ENCODE measurements at places on chromosomes 2 and 18. TPM values are rescaled to one million over a fixed set of nuclear protein-coding genes. Genes with fewer than 3 reads are reported as not detected.

Gene AQP4
- 3.3 TPM for total RNA-seq

Gene RTKN
- total RNA-seq, result 45.1 TPM

Gene C2orf80
- total RNA-seq, result not detected

Gene MEP1B
- total RNA-seq, result not detected

Gene AUP1
- 110 TPM for total RNA-seq

Gene EGR4
- not detected for total RNA-seq

Gene POMC
- 23.3 TPM for total RNA-seq

Gene VWC2L
- total RNA-seq, result not detected

Gene TMEM17
- 2.6 TPM for total RNA-seq

DNA sequence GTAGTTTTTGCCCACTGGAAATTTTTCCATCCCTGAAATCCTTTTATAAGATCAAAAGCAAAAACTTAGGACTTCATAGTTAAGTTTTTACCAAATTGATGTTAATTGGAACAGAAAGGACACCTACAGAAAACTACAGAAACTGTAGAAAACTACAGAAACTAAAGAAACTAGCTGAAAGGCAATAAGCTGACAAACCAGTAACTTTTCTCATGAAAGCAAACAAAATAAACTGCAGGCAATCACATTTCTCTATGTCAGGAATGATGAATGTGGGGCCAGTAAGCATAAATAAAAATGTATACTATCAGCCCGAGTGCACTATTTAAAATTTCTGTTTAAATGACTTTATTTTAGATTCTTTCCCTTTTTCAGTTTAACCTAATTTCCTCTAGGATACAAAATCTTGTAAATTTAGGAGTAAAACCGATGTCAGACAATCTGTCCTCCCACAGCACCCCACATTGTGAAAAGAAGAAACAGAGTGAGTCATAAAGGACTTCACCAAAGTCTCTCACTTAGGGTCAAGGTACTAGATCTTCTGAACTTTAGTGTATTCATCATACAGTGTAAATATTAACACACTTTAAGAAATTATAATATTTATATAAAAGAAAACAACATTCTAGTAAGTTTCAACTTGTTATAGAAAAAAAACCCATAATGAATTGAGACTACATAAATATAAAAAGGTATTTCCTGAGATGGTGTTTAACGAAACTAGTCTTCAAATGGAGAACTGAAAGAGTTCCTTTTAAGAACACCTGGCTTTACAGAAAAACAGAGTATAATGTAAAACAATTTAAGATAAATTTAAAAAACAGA is 46.6 kb downstream of the USP40 start:
- DNase-seq, result no peak

GRCh38 chr2:82172483-82172882 is 1867.9 kb upstream of the LRRTM1 start:
- no peak for DNase-seq

DNA sequence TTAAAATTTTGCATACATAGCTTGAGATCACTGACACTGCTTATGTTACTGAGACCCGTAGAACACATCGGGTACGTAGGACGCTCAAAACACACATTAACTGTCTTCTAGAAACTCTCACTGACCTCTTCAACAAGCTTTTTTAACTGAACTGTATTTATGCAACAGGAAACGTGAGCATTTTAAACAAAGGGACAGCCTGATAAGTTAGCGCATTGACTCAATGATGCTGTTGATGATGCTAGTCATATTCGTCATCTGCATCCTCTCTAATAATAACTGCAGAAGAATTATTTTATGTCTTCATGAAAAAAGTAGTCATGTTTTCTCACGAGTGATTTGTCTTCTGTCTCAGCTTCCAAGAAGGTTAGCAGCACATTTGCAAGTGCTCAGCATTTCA is 824.0 kb downstream of the DCDC2C start:
- no peak for DNase-seq

- DNase-seq, result no peak
Observed at GRCh38 chr2:151048331-151049054, 213.2 kb downstream of the RBM43 start.

DNA sequence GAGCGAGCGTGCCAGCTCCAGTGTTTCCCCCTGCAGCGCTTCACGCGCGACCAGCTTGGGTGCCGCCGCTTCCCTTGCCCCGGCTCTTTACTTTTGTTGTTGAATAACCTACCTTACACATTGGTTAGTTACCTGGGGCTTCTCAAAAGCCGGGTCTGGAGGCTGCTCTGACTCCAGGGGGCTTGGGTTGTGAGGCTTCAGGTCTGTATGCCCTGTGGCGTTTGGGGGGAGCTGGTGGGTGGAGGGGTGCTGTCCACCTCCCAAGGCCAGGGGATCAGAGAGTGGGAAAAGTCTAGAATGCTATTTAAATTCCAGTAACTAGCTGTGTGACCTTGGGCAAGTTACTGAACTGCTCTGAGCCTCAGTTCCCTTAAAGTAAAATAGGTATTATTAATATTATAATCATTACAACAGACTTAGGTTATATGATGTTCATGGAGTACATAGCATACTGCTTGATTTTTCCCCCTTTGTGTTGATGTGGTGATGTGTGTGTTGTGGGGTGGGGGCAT is 770 bp downstream of the LYPD6B start:
- DNase-seq, result peak; percentile 78

- DNase-seq, result no peak
Observed at GRCh38 chr2:211157211-211157610, 600.8 kb downstream of the CPS1 start.

DNA sequence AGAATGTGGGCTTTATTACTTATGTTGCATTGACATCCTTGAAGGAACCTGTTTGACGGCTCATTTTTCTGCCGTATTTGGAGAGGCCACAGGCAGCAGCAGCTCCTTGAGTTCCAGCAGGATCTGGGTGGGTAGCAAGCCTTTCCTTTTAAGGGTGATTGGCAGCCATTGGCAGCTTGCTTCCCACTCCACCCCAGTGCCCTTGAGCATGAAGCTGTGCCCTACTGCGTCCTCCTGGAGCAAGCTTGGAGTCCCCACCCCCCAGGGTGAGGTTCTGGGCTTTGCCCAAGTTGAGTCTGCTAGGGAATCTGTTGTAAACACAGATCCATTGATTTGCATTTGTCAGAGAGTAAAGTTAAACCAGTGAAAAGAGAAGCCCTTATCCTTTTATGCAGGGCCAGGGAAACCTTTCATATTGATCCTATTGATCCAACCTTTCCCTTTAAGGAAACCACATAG is 9.2 kb downstream of the ONECUT2 start:
- no peak for DNase-seq

DNA sequence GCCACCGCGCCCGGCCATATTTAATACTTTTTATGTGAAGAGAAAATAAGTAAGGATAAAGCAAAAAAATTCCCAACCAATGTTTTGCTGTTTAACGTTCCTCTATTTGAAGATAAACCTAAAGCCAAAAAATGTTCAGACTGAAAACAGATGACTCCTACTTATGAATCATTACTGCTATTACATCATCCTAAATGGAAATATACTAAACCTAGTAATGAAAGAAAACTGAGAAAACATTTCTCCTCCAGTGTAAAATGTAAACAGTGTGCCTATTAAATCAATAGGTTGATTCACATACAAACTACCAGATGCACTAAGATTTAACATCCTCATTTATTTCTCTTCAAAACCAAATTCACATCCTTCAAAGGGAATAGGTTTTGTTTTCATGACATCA is 43.5 kb downstream of the CWC22 start:
- DNase-seq, result no peak

DNA sequence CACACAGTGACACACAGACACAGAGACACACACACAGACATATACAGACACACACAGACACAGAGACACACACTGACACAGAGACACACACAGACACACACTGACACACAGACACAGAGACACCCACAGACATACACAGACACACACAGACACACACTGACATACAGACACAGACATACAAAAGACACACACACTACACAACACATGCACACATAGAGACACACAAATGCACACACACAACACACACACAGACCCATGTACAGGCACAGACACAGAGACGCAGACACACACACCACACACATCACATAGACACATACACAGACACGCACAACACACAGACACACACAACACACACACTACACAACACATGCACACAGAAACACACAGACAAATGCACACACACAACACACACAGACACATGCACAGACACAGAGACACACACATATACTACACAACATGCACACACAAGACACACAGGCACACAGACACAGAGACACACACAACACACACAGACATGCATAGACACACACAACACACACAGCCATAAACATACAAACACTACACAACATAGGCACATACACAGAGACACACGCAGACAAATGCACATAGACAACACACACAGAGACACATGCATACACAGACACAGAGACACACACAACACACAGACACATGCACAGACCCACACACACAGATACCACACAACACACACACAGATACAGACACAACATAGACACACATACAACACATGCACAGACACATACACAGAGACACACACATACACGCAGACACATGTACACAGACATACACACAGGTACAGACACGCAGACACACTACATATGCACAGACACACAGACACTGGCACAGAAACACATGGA is 120.5 kb downstream of the BCL2 start:
- DNase-seq, result no peak

DNA sequence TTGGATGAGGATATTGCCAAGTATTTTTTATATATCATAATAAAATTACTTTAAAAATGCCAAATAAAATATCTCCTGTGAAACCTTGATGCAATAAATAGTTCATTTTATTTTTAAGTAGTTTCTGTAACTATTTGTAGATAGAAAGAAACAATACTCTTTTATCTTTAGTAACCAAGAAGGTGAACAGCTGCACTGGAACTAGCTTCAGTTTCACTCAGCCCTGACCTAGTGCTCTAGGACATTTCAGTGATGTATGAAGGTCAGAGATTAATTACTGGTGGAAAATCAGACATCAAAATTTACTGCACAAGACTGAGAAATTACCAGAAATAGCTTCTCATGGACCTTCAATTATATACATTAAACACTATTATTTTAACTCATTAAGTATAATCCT is 1305.0 kb downstream of the CNTNAP5 start:
- DNase-seq, result no peak

- no peak for DNase-seq
Observed at GRCh38 chr2:222545823-222546795, 109.8 kb downstream of the FARSB start.

- DNase-seq, result no peak
Observed at GRCh38 chr2:70719231-70719630, 48.8 kb downstream of the ADD2 start.

- no peak for DNase-seq
Observed at GRCh38 chr2:119319593-119319992, 47.0 kb downstream of the C2orf76 start.

GRCh38 chr2:66805016-66805865 is 370.3 kb downstream of the MEIS1 start:
- no peak for DNase-seq

DNA sequence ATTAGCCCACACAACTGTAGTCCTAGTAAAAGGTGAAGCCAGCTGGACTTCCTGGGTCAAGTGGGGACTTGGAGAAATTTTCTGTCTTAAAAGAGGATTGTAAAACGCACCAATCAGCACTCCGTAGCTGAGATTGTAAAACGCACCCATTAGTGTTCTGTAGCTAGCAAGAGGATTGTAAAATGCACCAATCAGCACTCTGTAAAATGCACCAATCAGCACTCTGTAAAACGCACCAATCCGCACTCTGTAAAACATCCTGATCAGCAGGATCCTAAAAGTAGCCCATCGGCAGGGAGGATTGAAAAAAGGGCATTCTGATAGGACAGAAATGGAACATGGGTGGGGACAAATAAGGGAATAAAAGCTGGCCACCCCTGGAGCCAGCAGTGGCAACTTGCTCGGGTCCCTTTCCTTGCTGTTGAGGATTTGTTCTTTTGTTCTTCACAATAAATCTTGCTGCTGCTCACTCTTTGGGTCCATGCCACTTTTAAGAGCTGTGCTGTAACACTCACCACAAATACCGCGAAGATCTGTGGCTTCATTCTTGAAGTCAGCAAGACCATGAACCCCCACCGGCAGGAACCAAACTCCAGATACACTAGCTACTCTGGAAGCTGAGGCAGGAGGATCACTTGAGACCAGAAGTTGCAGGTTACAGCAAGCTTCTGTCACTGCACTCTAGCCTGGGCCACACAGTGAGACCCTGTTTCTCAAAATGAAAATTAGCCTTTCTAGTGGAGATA is 102.6 kb downstream of the HS6ST1 start:
- no peak for DNase-seq

DNA sequence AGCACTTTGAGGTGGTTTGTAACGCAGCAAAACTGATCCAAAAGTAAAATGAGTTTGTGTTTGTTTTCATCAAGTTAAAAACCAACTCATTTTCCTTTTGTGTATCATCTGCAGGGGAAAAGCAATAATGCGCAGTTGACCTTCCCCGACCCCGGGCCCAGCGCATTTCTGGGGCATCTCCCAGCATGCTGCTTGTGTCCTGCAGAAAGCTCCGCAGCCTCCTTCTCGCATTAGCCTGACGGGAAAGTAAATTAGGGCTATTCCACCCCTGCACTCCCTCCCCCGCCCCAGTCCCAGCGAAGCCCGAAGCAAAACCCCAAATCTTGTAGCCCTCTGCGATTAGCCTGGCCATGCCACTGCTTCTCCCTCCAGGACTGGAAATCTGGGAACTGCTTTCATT is 82.0 kb upstream of the PPM1B start:
- DNase-seq, result no peak

DNA sequence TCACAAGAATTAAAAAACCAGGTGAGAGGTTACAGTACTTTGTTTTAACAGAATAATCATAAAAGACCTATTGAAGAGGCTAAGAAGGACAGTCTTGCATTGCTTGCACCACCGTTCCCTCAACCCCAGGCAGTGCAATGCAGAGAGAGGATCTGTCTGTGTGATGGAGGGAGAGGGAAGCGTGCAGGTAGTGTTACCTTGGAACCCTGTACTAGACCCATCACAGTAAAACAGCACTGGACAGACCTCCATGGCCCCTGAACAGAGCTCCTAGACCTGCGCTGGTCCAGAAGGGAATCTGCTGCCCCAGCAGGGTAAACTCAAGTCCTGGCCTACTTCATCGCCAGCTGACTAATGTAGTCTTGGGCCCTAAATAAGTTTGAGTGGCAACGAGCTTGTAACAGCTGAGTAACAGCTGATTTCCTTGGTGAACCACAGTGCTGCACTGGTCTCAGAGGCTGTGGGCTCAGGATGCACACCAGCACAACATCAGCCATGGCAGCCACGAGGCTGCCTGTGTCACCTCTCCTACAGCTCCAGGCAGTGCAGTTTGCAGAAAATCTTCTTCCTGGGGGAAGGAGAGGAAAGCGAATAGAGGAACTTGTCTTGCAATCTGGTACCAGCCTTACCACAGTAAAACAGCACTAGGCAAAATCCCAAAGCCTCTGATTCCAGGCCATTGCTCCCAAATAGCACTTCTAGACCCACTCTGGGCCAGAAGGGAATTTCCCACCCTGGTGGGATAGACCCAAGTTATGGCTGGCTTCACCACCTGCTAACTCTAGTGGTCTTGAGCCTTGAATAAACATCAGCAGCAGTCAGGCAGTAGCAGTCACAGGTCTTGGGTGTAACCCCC is 417.2 kb downstream of the CDH7 start:
- no peak for DNase-seq

DNA sequence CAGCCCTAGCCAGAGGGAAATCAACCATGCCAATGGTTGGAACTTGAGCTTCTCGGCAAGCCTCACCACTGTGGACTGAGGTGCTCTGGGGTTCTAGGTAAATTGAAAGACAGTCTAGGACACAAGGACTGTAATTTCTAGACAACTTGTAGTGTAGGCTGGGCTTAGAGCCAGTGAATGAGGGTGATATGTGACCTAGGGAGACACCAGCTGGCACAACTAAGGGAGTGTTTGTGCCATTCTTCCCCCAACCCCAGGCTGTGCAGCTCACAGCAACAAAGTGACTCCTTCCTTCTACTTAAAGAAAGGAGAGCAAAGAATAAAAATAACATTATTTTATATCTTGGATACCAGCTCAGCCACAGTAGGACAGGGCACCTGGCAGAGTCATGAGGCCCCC is 1690.7 kb upstream of the TMEFF2 start:
- no peak for DNase-seq

Data from lower leg skin (tissue), 4 donors.